Sigmoid colon (tissue), 7 donors: ENCODE measurements at places on chromosomes 6 and 20. TPM values are rescaled to one million over a fixed set of nuclear protein-coding genes. Genes with fewer than 3 reads are reported as not detected.

DNA sequence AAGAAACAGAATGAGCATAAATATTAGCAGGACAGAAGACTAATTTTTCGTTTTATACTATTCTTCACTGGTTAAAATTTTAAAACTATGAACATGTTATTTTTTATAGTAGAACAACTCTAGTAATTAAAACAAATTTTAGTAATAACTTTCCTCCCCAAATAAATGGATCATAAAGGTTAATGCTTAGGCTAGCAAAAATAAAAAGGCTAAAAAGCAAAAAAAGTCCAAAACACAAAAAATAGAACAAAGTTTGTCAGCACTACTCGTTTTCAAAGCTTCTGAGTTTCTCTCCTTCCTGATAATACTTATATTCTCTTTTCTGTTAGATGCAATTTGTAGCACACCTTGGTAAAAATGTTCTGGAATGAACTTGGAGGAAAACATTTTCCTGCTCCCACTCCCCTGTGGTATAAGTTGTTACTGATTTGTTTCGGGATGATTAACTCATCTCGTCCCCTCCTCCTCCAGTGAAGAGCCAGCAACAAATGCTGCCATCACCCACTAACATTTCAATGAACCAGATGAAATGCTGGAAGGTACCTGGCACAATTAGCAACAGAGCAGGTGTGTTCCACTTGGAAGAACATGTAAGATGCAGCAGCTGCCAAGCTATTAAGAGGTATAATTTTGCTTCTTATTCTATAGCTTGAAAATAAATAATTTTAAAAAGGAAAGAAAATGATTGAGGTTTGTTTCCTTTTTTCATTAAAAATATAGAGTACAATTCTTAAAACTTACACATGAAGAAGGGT lies 130.5 kb downstream of the MYB start:
- no peak for DNase-seq

- DNase-seq = peak; percentile 82
These were observed 41.1 kb upstream of the PTGIS start for GRCh38 chr20:49608752-49609670.

GRCh38 chr20:3701061-3701998 lies 11.1 kb downstream of the SIGLEC1 start:
- DNase-seq = no peak

DNA sequence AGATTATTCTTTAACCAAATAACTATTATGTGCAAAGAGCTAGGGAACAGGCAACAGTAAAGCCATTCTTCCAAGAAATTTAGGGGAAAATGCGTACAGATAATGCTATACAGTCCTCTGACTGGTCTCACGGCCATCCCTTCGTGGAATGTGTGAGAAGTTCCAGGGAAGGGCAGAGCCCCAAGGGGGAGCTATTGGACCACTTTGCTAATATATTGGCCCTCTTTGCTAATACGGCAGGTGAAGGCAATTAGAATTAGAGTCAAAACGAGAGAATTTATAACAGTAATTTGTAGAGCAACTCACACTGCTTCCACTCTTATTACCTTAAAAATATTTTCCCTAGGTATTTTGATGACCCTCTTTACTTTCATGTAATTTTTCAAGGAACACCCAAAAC lies 140.4 kb downstream of the IMPG1 start:
- no peak for DNase-seq

GRCh38 chr6:56043076-56043475 lies 167.7 kb upstream of the BMP5 start:
- DNase-seq = no peak

GRCh38 chr20:9628141-9628540 lies 113.8 kb downstream of the LAMP5 start:
- no peak for DNase-seq

GRCh38 chr6:86934365-86934764 lies 3.0 kb upstream of the HTR1E start:
- DNase-seq = no peak

GRCh38 chr6:22954749-22955385 lies 385.5 kb downstream of the HDGFL1 start:
- DNase-seq = no peak

GRCh38 chr20:55569084-55569483 lies 436.2 kb downstream of the CBLN4 start:
- DNase-seq = no peak

- DNase-seq = peak; percentile 95
These were observed 984 bp upstream of the ABT1 start for GRCh38 chr6:26595669-26596269.

- peak; percentile 74 for DNase-seq
These were observed 338 bp downstream of the SRXN1 start for GRCh38 chr20:652615-653109.

DNA sequence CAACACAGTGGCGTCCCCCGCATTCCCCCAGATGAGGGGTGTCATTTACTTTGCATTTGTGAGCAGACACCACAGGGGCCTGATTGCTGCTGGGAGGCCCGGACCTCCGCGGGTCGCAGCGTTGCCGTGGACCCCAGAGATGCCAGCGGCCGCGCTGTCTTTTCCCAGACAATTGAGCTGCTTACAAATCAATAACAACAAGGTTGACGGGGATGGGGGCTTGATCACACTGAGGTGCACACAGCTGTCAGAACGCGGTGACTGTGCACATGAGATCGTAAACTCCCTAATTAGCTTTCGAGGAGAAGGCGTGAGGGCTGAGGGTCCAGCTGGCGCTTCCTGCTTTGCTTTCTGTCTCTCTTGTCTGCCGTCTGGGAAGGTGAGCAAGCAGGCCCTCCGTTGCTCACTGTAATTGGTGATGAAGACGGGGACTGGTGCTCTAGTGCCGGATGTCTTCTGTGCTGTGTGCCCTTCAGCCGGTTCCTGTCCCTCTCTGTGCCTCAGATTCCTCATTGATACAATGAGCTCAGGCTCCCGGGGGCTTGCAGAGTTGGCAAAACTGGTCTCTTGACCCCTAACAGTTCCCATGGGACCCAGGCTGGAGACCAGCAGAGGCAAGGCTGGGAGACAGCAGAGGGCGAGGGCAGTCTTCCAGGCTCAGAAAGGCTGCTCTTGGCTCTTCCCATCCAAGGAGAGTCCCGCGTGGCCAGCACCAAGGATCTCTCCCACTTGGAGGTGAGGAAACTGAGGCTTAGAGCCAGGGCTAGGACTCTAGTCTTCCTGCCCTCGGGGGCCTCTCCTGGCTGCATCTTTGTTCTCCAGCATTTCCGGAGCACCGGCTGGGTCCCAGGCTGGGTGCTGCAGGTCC lies 126.0 kb upstream of the PMEPA1 start:
- no peak for DNase-seq

- DNase-seq = peak; percentile 67
These were observed 2.3 kb downstream of the RBM38 start for GRCh38 chr20:57393321-57394120.

DNA sequence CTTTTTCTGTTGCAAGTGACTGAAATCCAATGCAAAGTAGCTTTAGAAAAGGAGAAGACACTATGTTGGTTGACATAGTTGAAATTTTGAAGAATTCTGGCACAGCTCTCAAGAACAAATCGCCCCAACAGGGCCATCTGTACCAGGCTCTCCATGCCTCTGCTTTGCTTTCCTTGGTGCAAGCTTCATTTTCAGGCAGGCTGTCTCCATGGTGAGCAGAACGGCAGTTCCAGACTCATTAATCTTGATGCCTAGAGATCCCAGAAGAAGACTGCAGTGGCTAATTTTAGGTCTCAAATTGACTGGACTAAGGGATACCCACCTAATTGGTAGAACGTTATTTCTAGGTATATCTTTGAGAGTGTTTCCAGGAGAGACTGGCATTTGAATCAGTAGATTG lies 950.7 kb upstream of the FLRT3 start:
- no peak for DNase-seq

DNA sequence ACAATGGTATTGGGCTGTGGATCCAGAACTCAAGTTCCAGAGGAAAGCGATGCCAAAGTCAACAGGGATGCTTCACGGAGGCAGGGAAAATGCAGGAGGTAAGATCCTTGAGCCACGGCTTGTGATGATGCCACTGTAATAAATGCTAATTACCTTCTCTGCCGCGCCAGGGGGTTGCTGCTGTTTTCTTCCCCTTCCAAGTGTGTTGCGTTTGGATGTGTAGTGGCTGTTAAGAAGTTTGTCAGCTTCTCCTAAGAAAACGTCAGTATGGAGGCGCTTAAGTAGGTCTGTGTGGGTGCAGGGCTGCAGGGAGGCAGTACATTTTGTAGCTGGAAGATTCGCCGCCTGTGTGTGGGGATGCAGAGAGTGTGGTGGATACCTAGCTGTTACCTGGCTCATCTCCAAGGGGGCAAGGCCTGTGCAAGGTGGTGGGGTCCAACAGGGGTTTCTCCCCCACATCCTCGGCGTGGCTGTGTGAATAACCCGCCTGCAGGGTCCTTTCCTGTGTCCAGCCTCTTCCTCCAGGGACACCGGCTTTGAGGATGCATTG lies 318.7 kb downstream of the CDH4 start:
- DNase-seq = no peak

DNA sequence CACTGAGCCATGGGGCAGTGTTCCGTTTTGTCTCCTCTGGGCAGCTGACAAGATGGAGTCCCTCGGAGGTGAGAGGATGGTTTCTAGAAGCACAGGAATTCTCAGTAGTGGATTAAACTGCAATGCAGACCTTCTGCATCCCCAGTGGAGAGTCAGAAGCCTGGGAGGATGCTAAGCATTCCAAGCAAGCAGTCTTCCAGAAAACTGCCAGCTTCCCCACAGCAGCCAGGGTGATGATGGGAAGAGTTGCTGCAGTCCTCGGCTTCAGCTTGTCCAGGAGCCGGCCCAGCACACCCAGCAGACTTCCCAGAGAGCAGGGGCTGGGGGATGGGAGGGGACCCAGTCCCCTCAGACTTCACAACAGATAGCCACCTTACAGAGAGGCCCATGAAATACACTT lies 163.6 kb downstream of the LY86 start:
- DNase-seq = no peak

DNA sequence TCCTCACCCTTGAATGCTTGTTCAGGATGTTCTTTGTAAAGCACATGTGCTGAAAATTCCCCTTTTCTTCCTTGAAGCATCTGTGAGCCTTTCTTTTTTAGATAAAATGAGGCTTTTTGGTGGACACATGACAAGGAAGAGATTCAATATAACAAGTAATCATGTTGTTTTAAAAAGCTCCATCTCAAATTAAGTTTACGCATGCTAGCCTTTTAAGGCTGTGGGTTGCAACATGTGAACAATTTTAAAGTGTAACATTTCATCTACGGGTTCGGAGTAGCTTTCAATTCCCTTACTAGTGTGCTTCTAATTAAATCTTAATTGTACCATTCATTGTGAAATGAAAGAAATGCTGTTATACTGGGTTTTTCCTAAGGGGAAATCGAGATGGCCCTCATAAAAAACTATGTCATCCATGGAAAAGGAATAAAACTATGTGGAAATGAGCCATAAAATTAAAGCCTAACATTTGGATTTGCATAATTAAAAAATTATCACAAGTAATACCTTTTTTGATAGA lies 19.3 kb upstream of the OSTM1 start:
- DNase-seq = no peak

DNA sequence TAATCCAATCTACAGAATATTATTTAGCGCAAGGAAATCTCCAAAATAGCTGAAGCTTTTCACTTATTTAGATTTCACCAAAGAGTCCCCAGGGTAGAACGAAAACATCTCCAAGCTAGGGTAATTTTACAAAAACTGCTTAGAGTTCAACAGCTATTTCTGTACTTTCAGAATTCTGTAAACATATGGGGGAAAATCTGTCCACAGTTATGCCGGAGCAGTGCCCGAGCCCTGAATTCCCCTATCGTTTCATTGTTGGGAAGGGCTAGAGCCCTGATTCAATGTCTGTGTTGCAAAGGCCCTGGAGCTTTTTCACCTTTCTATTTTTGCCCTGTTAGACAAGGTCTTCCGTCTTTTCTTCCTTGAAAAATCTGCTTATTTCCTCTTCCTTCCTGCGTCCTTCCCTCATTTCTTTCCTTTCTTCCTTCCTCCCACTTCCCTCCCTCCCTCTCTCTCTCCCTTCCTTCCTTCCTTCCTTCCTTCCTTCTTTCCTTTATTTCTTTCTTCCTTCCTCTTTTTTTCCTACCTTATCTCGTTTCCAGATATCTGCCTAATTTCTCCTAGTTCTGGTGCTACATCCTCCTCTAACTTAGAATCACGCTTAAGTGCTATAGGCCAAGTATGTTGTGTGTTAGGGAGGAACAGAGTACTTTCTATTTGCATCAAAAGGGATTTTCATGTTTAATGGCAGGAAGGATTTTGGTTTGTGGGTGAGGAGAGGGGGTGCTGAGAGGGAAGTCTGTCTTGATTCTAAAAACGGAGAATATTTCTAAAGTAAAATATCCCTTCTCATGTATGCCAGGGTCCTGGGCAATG lies 122.5 kb upstream of the BMP2 start:
- no peak for DNase-seq

DNA sequence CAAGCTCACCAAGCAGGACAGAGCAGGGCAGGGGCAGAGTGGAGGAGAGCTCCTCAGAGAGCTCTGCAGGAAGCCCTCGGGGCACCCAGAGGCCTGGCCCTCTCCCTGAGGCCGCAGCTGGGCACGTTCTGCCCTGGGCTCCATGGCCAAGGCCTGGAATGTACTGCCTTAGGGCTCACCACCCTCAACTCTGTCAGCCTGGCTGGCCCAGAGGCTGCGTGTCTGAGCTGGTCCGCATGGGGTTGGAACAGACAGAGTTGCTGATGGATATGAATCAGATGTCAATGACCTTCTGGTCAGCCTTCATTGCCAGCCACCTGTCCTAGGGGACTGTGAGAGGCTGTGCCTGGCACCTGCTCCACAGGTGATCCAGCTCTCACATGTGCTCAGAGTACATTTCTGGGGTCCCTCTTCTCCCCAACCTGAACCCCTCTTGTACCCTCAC lies 33.2 kb upstream of the PCMTD2 start:
- DNase-seq = no peak

GRCh38 chr6:71453371-71453706 lies 164.7 kb downstream of the OGFRL1 start:
- DNase-seq = no peak

GRCh38 chr20:52752023-52752422 lies 220.1 kb upstream of the TSHZ2 start:
- no peak for DNase-seq

GRCh38 chr6:145929037-145929633 lies 35.0 kb downstream of the SHPRH start:
- no peak for DNase-seq

Gene FOXS1
- polyA plus RNA-seq = 0.66 TPM

Gene RING1
- 27.7 TPM for polyA plus RNA-seq

Gene ABHD16B
- 0.44 TPM for polyA plus RNA-seq

Gene MAP1LC3A
- polyA plus RNA-seq = 46.8 TPM

Gene HMGN4
- polyA plus RNA-seq = 56.2 TPM

Gene SLC24A3
- polyA plus RNA-seq = 0.92 TPM

Gene PACSIN1
- polyA plus RNA-seq = not detected

Gene PIGT
- 98.7 TPM for polyA plus RNA-seq
